Activated T-helper 2 cell treated with anti-CD3 and anti-CD28 coated beads, Interferon-gamma antibody, Interleukin-2, Interleukin-4, amounts not matched to agents 10 μg/mL and 5 μg/mL and 100 μg/mL, durations not matched to agents 14 hours and 24 hours and 36 hours (primary cell): ENCODE measurements at places on chromosomes 11 and 22. TPM values are rescaled to one million over a fixed set of nuclear protein-coding genes. Genes with fewer than 3 reads are reported as not detected.

GRCh38 chr11:1782831-1783724, 19.4 kb upstream of the CTSD start:
- no peak for DNase-seq

- DNase-seq, result no peak
These were observed 15.4 kb downstream of the ART5 start for GRCh38 chr11:3626250-3626960.

GRCh38 chr22:26127556-26127955, 41.7 kb upstream of the SEZ6L start:
- no peak for DNase-seq

DNA sequence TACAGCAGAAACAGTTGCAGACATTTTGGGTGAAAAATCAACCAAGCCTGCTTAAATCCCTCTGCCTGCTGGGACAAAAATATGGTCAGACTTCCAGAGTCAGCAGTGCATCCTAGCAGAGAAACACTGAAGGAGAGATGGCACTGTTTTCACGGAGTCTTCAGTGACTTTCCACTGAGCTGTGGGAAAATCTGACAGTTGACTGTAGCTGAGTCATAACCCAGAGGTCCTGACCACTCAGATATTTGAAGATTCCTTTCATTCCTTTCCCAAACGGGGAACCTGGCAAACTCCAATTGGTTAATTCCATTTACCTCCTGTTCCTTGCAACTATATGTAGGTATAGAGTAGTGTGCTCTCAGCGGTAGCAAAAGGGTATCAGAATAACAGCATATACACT, 20.9 kb upstream of the UPB1 start:
- DNase-seq, result no peak

Gene MYOD1
- not detected in 2 replicates for total RNA-seq

Gene SLC43A3
- 174 and 189 TPM in 2 replicates for total RNA-seq

Gene NRXN2
- 0.05 TPM in 1 of 2 replicates, not detected in the other for total RNA-seq
